ENCODE measurements at places on chromosomes 11 and 22.

GRCh38 chr11:40328890-40329614, 1130.4 kb downstream of the LRRC4C start:
- no peak for DNase-seq

GRCh38 chr11:58466293-58466692, 24.3 kb upstream of the OR5B12 start:
- DNase-seq = no peak

- DNase-seq = peak; percentile 62
These were observed 185.3 kb upstream of the LARGE1 start for GRCh38 chr22:34105461-34106062.

DNA sequence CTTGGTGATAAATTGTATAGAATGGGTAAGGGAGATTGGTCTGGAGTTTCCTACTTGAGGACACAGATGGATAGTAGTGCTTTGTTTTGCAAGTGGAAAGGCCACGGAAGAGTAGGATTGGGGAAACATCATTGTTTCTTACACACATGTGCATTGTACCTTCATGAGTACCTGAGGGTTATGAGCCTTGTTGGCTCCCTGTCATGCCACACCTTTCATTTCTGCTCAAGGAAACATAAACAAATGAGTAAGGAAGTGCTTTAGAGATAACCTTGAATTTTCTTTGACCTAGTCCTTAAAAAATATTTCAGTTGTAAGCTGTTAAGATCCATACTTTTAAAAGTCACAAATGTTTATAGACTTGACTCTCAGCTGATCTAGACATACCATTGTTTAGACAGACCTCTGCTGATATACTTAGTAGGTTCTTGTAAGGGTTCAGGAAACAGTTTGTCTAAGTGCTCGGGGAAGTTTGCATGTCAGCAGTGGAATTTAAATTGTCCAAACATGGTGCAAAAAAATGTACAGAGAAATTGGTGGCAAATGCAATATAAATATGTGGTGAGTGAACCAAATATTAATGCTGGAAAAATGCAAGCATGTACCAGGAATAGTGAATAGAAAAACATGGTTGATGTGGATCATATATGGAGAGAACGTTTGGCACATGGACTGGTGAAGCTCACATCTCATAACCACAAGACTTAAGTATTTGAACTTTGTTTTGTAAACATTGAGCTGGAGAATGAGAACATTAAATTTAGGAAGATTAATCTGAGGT, 40.9 kb downstream of the GAS2 start:
- no peak for DNase-seq

- no peak for DNase-seq
These were observed 8.6 kb downstream of the DNHD1 start for GRCh38 chr11:6505577-6506240.

GRCh38 chr22:36237462-36238372, 1.6 kb downstream of the APOL2 start:
- no peak for DNase-seq

- no peak for DNase-seq
These were observed 25.7 kb downstream of the CEP57 start for GRCh38 chr11:95816037-95816436.

- no peak for DNase-seq
These were observed 16.1 kb upstream of the PCF11 start for GRCh38 chr11:83140691-83141455.

DNA sequence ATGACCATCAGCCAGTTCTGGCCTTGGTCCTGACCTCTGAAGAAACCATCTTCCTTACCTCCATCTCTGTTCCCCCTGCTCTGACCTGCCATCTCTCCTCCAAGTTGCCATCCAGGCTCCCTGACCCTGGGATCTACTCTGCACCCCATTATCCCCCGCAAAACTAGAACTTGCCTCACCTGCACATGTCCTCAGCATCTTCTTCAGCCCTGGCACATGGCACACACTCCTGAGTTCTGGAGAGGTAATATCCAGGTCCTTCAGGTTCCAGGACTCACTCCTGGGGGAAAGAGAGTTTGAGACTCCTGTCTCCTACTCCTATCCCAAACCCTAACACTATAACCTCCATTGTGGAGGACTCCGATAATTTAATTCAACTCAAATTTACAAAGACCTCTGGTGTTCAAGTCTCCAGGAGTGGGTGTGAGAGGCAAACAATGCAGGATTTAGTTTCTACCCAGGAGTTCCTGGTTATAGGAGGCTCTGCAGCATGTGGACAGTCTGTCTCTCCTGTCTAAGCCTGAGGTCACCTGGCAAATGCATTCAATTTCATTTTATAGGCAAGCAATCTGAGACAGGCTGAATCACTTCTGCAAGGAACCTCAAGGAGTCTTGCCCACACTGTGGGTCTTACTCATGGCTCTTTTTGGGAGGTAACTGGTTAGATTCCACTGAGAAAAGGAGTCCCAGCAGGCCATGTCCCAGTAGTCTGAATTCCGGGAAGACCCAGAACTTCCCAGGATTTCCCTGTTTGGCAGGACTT, 7.3 kb downstream of the TRIM21 start:
- no peak for DNase-seq

DNA sequence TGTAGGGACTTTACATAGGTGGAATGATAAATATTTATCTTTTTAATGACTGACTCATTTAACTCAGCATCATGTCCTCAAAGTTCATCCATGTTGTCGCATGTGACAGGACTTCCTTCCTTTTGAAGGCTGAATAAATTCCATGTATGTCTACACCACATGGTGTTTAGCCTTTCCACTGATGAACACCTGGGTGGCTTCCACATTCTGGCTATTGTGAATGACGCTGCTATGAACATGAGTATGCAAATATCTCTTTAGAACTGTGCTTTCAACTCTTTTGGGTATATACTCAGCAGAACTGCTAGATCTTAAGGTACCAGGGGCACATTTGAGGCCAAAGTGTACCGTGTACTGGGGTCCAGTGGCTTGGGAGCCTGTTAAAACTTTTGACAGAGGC, 24.1 kb downstream of the LARGE1 start:
- no peak for DNase-seq

GRCh38 chr11:73416786-73417185, 40.6 kb downstream of the RELT start:
- no peak for DNase-seq

DNA sequence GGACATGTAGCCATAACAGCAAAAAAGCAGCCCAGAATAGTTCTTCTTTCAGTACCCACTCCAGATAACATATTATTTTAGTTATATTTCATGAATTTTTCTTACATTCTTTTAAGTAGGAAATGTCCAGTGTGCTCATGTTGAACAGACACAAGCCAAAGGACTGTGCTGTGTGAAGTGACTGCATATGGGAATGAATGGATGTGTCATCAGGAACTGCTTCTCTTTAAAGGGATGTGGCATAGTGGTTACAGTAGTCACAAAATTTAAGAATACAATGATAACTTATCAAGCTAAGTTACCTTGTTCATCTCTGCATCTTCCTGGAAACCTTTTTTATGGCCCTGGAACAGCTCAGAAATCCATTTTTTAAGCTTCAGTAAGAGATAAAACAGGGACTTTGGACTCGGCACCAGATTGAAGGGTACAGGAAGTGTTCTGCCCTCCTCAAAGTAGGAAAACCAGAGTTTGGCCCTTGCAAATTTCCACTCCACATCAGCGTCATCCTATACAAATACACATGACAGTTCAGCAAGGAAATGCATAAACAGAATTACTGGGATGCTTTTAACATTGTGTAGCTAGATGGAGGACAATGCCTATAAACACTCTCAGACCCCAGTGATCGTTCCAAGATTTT, 112.8 kb downstream of the TRPC6 start:
- no peak for DNase-seq

GRCh38 chr11:125621995-125622394, 3.0 kb upstream of the CHEK1 start:
- no peak for DNase-seq

- no peak for DNase-seq
These were observed 49.0 kb downstream of the DNHD1 start for GRCh38 chr11:6545917-6546605.

DNA sequence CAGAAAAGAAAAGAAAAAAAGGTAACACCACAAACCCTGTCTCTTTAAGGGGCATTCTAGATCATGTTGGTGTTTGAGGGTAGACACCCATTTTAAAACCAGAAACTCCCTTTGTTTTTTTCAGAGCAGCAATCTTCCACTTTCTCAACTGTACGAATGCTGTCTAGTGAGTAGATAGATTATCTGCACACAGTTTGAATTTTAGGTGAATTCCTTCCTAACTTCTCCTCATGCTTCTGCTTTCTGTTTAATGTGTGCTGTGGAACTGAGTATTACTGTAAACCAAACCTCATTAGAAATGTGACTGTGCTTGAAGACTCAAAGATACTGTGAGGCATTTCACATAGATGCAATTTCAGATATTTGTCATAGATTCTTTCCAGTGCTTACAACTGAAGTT, 102.4 kb downstream of the PRMT3 start:
- no peak for DNase-seq
